Fibroblast of upper back skin (primary cell): ENCODE measurements at places on chromosomes 13 and 19.

DNA sequence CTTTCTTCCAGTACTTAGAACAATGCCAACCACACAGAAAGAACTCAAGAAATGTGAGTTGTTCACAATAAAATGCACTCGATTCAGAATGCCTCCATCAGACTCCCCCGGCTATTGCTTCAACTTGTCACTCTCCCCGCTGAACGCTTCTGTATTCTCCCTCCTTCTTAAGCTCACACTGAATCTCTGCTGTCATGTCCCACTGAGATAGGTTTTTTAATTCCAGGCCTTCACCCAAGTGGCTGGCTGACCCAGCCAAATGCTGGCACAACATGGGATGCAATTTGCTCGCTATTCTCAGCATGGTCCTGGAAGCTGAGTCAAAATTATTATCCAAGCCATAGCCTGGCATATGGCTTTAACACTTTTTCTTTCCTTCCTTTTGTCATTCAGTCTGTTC lies 76.8 kb upstream of the SERP2 start:
- DNase-seq, result no peak

DNA sequence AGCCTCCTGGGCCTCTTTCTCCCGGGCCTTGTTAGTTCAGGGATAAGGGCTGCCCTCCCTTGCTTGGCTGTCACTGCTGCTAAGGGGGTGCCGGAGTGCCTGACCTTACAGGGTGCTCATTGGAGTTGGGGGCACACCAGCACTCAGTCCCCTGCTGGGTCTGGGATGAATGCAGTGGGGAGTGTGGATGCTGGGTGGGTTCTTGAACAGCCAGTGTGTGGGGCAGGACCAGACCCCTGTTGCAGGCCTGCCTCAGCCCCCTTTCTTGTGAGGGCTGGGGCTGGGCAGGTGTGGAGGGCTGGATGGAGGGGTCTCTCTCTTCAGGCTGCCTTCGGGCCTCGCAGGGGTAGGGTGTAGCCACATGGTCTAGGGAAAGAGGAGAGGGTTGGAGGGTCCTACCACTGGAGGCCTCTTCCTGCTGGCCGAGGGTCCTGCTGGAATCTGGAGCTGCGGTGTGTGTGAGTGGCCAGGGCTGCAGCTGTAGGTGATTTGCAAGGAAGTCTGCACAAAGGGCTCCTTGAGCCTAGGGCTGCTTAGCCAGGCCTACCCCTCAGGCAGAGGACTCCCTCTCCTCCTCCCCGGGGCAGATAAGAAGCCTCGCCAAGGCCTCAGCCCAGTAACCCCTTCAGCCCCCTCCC lies 3.2 kb downstream of the CEBPA start:
- DNase-seq, result no peak

DNA sequence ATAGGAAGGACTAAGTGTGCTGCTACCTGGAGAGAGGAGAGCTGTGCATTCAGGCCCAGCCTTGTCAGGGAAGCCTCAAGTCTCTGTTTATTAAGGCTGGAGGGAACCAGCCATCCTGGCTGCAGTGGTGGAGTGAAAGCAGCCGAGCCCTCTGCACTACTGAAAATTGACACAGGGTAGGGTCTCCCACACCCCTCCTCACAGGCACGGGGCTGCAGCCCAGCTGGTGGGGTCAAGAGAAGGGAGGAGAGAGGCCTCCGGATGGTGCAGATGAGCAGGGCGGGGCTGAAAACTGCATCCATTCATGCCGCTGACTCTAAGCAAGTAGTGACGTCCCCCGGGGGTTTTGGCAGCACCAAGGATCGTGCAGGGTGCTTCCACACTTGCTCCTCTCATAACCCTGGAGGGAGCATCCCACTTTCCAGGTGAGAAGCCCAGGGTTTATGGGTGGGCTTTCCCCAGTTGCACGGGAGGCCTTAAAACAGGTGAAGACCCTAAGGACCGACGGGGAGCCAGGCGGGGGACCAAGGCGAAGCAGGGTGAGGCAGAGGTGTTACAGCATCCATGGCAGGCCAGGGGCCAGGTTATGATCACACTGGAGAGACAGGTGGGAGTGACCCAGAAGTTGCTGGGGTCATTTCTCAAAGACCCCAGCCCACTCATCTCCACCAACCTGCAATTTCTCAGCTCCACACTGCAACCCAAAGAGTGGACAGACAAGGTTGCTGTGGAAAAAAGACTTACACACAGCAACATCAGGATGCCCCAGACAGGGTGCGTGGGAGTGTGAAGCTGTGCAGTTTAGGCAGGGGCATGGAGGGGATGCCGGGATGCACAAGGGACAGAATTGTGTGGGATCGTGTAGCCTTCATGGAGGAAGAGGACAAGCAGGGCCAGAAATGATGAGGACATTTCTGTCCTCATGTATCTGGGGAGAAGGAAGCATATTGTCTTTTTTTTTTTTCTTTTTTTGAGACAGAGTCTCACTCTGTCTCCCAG lies 36.8 kb downstream of the VSTM2B start:
- no peak for DNase-seq

GRCh38 chr19:5450482-5451126 lies 4.6 kb upstream of the ZNRF4 start:
- no peak for DNase-seq

DNA sequence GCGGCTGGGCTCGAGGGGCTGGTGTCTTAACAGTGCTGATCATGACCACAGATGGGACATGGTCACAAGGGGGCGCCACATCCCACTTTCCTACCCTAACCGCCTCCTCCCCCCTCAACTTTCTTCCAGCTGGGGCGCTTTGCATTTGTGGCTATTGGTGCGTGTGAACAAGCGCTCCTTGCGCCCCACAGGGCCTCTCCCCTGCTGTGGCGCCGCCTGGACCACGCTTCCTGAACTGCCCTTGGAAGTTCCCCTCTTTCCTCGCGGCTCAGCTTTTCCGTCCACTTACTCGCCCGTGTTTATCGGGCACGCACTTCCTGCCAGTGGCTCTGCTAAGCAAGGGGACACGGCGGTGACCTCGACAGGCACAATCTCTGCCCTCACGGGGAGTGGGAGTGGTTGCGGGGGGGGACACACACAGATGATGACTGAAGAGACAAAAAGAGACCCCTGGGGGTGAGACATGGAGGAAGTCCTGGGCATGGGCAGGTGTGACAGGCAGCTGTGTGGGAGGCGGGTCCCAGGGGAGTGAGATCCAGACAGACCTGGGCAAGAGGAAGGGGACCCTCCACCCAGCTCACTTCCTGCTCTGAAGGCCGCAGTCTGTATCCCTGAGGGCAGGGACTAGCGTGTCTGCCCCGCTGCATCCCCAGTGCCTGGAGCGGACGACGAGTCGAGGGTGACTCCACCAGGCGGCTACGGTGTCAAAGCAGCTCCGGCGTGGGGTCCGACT lies 40.3 kb downstream of the ZNF787 start:
- DNase-seq, result peak; percentile 70

DNA sequence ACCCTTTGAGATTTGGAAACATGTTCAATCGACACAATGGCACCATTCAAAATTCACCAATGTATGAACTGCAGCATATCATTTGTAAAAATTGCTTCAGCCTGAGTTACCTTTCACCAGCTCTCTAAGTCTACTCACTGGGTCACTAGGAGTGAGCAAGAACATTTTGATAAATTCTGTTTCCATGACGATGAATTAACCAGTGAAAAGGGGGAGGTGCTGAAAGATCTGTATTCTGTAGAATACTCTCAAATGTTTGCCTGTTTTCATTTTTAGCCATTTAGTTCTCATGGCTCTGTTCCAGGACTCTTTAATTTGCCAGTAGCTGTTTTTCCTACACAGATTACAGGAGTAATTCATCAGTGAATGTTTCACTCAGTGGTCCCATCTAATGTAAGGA lies 883.4 kb downstream of the DIAPH3 start:
- DNase-seq, result no peak

DNA sequence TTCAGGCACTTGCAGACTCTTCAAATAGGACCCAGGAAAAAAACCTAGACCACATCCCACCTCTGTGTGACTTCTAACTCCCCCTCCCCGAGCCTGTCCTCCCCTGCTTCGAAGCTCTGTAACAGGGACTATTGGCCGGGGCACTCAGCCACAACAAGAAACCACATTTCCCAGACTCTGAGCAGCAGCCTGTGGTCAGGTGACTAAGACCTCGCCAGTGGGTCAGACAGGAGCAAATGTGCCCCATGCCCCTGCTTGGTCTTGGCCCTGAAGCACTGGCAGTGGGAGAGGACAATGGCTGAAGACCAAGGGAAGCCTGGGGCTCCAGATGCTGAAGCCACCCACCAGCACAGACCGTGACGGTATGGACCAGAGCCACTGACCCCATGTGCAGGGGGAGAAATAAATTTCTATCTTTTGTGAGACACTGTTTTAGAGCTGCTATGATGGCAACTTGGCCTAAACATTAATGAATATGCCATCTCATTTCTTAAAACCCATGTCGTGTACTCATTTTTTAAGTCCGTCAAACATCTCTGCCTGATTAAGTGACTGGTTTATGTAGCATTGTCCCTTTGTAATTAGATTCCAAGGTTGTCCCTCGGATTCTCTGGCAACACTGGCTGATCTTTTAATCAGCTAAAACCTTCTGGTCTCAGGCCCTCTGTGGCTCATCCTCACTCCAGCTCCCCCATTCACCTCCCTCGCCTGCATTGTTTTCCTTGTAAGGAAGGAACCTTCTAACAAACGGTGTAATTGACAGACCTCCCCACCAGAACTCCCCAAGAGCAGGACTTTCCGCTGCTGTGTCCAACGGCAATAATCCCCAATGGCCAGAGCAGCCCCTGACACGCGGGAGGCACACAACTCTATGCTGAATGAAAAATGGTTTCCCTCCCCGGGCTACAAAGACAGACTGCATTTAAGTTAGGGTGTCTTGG lies 98.4 kb downstream of the STK24 start:
- peak; percentile 35 for DNase-seq

- DNase-seq, result no peak
Observed at GRCh38 chr13:27549406-27549981, 70.8 kb downstream of the LNX2 start.

- no peak for DNase-seq
Observed at GRCh38 chr13:36806102-36806501, 12.9 kb upstream of the RFXAP start.

DNA sequence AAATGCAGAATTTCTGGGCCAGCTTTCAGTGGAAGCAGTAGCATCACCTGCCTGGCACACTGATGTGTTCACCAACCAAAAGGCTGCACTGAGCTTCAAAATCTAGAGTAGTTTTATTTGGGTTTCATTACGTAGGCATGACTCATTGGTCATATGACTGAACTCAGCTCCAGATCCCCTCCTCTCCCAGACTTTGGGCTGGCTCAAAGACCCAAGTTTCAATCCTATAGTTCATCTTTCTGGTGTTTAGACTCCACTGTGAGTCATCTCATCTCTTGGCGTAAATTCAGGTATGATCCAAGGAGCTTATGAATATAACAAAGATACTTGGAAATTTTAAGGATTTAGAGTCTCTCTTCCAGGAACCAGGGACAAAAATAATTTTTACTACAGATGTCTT lies 17.7 kb downstream of the ZMYM5 start:
- peak; percentile 98 for DNase-seq

DNA sequence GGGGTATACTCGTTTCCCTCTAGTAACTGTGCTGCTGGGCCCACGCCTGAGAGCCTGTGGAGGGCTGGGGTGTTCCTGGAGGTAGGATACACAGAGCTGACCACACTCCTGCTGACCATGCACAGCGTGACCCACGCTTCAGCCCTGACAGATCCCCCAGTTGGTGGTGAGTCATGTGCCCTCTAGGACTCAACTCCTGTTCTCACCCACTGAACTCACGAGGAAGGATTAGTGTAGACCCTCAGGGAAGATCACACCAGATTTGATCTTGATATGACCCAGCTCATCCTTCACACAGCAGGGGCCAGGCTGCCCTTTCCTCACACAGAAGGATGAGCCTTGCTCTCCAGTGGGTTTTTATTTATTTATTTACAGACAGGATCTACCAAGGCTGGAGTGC lies 13.3 kb upstream of the ACP7 start:
- DNase-seq, result no peak

DNA sequence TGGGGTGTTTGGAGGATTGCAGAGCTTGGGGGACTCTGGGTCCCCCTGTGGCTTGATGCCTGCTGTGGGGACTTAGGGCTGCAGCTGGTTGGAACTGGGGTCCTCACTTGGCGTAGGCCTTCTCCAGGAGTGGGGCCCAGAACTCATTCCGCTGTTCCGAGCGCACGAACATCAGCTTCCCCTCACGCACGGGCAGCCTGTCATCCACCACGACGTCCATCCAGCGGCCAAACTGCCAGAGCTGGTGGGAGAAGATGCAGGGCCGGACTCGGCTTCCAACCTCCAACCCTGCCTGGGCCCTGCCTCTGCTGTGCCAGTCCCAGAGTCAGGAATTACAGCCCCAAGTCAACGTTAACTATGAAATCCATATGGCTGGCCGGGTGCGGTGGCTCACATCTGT lies 2.6 kb downstream of the CAPN12 start:
- no peak for DNase-seq

DNA sequence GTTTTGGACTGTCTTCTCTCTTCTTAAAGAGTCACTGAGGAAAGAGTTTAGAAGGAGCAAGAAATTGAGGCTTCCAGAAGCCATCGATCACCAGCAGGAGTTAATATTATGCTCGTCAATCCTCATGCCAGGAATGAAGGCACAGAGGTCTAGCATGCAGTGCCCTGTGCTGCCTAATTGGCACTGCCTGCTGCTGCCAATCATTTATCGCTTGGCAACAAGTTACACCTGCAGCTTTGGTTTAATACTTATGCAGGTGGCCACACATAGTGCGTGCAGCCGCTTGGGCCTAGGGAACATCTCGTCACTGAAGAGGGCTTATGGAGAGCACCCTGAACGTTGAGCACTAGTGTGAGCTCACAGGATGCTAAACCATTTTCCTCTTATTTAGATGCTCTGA lies 2.7 kb upstream of the SOX1 start:
- DNase-seq, result no peak

GRCh38 chr19:56595548-56595899 lies 422 bp downstream of the ZNF71 start:
- DNase-seq, result no peak
